Esophagus muscularis mucosa (tissue), 4 donors: ENCODE measurements at places on chromosomes 1 and 21. TPM values are rescaled to one million over a fixed set of nuclear protein-coding genes. Genes with fewer than 3 reads are reported as not detected.

DCLRE1B gene
- total RNA-seq: 8.8 TPM

RGS8 gene
- total RNA-seq: 0.17 TPM

NEGR1 gene
- 58.8 TPM for total RNA-seq

EDARADD gene
- not detected for total RNA-seq

OR2L3 gene
- not detected for total RNA-seq

GRCh38 chr1:44909901-44910544, 67.0 kb upstream of the PTCH2 start:
- no peak overlapping the region for H3K27ac ChIP-seq
- no peak for DNase-seq
- no peaks in the 10 kb centered on the region for H3K27me3 ChIP-seq
- H3K36me3 ChIP-seq: no peaks in the 10 kb centered on the region
- H3K4me1 ChIP-seq: no peaks in the 10 kb centered on the region

DNA sequence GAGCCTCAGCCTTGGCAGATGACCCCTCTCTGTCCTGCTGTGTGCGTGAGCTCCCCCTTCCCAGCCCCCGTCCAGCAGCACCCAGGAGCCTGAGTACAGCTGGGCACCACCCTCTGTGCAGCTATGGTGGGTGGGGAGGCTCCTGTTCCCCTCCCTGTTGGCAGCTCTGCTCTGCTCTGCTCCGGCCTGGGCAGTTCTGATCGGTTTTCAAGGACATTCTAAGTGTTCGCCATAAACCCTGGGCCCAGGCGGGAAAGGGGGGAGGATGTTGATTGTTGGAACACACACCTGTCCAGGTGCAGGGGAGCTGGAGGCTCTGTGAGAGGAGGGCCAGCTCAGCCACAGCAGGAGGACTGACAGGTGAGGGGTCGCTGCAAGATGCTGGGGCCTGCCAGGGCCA, at the start of gene CLCNKB:
Gene CLCNKB (plus strand): TSS at position 262 of the 400 bp plus-strand sequence. CDS start 711 bp downstream, outside the sequence.
- no peak for DNase-seq
- no peaks in the 10 kb centered on the region for H3K36me3 ChIP-seq
- H3K4me1 ChIP-seq: peaks cover 5% of the 10 kb centered on the region

DNA sequence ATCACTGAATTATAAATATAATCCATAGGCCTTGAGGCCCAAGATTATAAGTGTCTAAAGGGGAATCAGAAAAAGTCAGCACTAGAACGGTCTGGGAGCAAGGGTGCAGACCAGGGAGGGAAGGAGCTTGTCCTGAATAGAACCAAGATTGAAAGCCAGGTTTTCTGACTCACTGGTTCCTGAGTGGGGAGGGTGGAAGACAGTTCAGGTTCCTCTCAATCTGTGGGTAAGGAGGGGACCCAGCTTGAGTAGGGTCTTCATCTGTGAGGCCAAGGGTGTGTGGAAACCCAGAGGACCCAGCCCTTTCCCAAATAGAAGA, 842 bp downstream of the LENEP start:
- H3K4me1 ChIP-seq: peaks cover 19% of the 10 kb centered on the region
- no peaks in the 10 kb centered on the region for H3K27me3 ChIP-seq
- no peak overlapping the region for H3K4me3 ChIP-seq
- peaks cover 34% of the 10 kb centered on the region for H3K36me3 ChIP-seq
- H3K27ac ChIP-seq: no peak overlapping the region
- DNase-seq: no peak

- no peak overlapping the region for H3K4me3 ChIP-seq
- H3K27ac ChIP-seq: no peak overlapping the region
- DNase-seq: peak; percentile 91
- no peaks in the 10 kb centered on the region for H3K4me1 ChIP-seq
Measured at GRCh38 chr21:44702973-44703730, 6.2 kb downstream of the KRTAP10-12 start.

DNA sequence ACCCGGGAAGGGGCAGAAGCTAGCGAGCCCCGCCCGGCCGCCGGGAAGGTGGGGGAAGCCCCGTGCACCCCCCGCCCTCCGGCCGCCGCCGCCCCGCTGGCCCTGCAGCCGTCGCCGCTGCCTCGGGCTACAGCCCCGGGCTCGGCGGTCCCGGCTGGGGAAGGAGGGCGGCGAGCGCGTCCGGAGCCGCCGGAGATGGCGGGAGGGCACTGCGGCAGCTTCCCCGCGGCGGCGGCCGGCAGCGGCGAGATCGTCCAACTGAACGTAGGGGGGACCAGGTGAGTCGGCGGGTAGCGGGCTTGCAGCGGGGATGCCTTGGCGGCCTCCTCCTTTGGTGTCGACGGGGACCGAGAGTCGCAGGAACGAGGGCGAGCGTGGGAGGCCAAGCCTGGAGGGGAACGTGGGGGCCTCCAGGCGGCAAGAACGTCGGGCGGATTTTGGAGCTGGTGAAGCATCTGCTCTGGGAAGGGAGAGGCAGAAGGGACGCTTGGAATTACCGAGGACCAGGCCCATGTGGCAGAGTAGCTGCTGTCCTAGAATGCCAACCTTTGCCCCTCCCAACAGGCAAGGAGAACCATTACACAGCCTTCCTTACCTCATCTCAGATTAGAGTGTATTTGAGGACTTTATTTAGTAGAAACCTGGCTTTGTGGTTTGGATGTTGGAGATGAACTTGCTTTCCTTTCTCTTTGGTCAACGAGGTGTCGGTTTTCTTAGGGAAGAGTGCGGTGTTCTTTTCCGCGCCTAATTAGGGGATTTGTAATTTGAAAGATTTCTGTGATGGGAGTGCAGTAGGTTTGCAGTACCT, 591 bp downstream of the KCTD3 start:
- DNase-seq: no peak
- no peaks in the 10 kb centered on the region for H3K27me3 ChIP-seq
- H3K4me1 ChIP-seq: peaks cover 46% of the 10 kb centered on the region
- H3K36me3 ChIP-seq: no peaks in the 10 kb centered on the region

DNA sequence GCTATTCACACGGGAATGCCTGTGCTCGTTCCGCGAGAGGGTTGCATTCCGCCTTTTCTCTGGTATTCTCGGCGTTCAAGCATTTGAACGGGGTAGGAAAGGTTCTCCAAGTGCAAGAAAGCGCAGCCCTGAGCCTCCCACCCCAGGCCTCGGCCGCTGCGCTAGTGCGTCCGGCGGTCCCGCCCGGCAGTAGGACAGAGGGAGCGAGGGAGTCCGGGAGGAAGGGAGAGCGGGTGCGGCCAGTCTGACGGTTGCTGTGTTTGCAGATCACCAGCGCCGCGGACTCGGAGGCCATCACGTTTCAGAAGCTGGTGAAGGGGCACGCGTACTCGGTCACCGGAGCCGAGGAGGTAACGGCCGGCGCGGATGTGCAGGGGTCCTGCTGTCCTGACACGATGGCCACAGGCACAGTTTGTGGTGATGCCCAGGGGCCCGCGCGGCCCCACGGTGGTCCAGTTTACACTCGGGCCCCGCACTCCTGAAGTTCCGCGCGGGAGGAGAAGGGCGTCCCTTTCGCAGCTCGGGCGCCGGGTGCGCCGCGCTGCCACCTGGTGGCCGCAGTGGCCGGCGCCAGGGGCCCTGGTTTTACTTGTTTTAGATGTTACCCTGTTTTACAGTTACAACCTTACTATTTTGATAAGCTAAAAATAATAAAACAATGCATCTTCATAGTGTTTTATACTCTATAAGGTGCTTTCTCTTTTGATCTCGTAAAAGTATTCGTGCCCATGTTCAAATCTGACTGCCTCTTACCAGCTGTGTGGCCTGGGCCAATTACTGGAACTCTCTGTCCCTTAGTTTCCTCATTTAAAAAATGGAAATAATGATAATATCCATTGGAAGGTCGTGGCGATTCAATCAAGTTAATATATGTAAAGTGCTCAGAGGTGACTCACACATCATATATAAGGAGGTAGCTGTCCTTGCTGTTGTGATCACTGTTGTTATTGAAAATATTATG, 36.7 kb downstream of the CAPN2 start:
- DNase-seq: peak; percentile 94
- H3K4me1 ChIP-seq: peaks cover 26% of the 10 kb centered on the region
- H3K4me3 ChIP-seq: peak overlapping the region; percentile 56
- peak overlapping the region; percentile 78 for H3K27ac ChIP-seq
- no peaks in the 10 kb centered on the region for H3K27me3 ChIP-seq

- no peaks in the 10 kb centered on the region for H3K4me1 ChIP-seq
- no peak overlapping the region for H3K4me3 ChIP-seq
- H3K27me3 ChIP-seq: no peaks in the 10 kb centered on the region
- peaks cover 54% of the 10 kb centered on the region for H3K36me3 ChIP-seq
- no peak for DNase-seq
- no peak overlapping the region for H3K27ac ChIP-seq
Measured at GRCh38 chr1:5966543-5967205, 25.6 kb downstream of the NPHP4 start.

DNA sequence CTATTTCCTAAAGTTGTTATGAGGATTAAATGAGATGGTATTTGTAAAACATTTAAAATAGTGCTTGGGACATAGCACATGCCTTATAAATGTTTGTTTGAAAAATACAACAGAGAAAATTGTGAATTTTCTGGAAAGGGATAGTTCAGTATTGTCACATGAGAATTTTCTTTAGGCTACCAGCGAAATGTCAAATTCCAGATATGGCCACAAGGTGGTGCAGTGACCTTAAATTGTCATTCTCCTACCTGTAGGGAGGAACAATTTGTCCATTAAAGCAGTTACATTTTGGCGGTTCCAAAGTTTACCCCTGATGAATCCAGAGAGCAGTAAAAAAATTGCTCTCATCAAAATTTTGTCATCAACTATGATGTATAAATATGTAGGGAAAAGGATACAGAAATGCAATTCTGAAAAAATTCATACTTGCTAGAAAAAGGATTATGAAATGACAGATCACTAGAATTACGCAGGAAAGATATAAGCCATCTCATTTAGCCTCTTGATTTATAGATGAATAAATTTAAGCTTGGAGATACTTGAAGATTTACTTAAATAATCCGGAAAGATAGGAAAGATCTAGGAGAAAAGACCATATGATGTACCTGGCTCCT, 50.2 kb upstream of the TSHB start:
- no peaks in the 10 kb centered on the region for H3K4me1 ChIP-seq
- H3K27me3 ChIP-seq: no peaks in the 10 kb centered on the region
- no peak overlapping the region for H3K4me3 ChIP-seq
- no peak overlapping the region for H3K27ac ChIP-seq
